ENCODE measurements at places on chromosomes 16 and 17.

DNA sequence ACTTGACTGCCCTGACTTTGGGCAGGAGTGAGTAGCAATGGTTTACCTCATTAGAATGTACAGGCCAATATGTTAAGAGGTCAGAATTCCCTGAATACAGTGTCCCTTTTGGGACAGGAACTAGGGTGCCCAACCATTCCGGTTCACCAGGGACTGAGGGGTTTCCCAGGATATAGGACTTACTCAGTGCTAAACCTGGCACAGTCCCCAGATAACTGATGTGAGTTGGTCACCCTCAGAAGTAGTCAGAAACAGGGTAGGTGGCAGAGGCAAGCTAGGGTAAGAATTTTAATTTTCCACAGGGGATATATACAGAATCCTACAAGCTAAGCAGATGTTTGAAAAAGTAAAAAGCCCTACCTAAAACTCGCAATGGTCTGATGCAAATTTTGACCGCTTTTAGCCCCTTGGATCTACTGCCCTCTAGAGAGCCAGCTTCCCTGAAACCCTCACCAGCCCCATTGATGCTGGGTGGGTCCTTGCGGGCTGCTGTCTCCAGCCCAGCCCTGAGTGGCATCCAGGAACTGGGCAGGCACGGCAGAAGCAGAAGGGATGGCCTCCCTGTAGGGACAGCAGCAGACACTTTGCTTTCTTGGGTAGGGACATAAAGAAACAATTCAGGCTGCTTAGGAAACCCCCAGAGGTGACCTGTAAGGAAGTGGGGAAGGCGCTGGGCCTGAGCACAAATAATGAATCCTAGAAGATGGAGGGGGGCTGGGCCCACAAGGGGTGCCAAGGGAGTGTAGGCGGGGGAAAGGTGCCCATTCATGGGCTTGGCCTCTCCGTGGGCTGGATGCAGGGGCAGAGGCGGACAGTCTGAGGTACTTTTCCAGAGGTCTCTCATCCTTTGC, 434.8 kb downstream of the SLC39A11 start:
- no peak for DNase-seq

- no peak for DNase-seq
Measured at GRCh38 chr17:7947651-7948050, 15.6 kb downstream of the CNTROB start.

DNA sequence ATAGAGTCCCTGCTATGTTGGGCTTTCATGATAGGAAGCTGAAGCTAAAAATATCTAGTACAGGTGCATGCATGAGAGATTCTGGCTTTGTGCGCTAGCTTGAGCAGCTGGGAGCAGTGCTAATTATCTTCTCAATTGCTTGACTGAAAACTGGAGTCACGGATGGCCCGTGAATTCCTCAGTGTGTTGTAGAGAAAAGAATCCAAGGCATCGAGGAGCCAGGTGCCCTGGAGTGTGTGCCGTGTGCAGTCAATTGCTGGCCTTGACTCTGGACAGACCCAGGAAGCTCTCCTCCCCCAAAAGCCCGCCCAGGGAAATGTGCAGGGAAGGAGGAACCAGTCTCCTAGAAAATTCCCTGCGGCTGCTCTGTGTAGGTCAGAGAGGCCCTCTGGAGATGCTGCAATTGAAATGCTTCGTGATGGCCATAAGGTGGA, 14.2 kb downstream of the LGALS3BP start:
- DNase-seq: no peak

DNA sequence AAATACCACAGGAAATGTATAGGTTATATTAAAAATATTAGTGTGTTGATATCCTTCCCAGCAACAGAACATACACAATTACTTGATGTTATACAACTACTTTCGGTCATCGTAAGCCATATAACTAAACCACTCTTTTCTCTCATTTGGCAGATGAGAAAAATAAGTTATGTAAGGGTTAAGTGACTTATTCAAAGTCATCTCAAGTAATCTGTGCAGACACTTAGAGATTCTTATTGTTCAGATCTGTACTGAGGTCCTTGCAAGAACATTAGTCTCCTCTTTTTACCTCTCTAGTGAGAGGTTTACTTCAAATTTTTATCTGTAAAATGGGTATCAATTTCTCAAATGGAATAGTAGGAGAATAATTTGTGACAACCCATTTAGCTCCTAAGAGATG, 15.0 kb downstream of the NACA2 start:
- DNase-seq: no peak

- no peak for DNase-seq
Measured at GRCh38 chr16:9322769-9323168, 231.3 kb downstream of the HAPSTR1 start.
